ENCODE measurements at places on chromosomes 11 and 22. TPM values are rescaled to one million over a fixed set of nuclear protein-coding genes. Genes with fewer than 3 reads are reported as not detected.

ETS1 gene
- total RNA-seq = 125 TPM

GSTT2 gene
- 0.92 TPM for total RNA-seq

C22orf31 gene
- not detected for total RNA-seq

CFAP68 gene
- 22.3 TPM for total RNA-seq

SLC22A6 gene
- not detected for total RNA-seq

MYO7A gene
- 0.27 TPM for total RNA-seq

CRYBB3 gene
- total RNA-seq = not detected

PRODH gene
- 0.63 TPM for total RNA-seq

MS4A4A gene
- not detected for total RNA-seq

ATG16L2 gene
- total RNA-seq = 13.1 TPM

PLCB3 gene
- 66.4 TPM for total RNA-seq

MS4A6E gene
- total RNA-seq = not detected

SPDYC gene
- not detected for total RNA-seq

MMP13 gene
- total RNA-seq = not detected

MOGAT2 gene
- total RNA-seq = not detected

All from foreskin keratinocyte (primary cell).